Activated naive CD4-positive, alpha-beta T cell (primary cell): ENCODE measurements at places on chromosomes 12 and 14.

DNA sequence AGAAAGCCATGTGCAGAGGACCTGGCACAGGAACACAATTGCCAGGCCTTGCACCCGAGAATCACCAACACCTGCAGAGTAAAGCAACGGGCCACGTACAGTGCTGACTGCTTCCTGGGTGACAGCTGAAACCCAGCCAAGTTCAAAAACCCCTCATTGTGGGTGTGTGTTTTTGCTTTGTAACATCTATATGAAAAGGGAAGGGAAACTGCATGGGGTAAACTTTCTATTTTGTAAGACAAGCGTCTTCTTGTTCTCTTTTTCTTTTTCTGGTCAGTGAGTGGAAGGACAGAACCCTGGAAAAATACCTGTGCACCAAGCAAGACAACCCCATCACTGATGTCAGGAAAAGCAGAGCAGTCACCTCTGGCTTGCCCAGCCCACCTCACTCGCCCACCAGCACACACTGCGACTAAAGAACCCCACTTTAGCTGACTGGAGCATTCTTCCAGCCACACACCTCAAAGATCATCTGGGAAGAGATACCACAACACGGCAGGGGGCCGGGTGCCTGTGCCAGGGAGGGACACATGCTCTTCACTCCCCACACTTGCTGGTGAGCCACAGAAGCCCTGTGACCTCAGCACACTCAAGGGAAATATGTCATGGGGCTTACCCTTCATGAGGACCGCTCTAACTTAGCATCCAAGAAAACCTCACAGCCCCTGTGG, 172.3 kb downstream of the NDUFA12 start:
- DNase-seq, result no peak

GRCh38 chr14:32601906-32602305, 272.8 kb downstream of the AKAP6 start:
- DNase-seq, result no peak

DNA sequence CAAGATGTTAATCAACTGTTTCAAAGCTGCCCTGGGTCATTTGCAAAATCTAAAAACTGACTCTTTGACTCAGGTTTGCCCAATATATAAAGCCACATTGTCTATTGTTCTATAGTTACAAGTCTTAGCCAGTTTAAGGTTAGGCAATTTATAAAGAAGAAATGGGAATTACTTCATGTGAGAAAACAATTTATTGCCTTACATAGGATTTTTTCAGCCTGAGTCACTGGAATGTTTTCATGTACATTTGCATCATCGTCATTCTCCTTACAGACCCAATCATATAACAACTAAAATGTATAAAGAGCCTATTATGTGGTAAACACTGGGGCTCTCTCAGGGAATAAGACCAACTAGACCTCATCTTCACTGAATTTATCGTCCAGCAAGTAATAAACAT, 100.3 kb upstream of the PLEKHG7 start:
- DNase-seq, result no peak

DNA sequence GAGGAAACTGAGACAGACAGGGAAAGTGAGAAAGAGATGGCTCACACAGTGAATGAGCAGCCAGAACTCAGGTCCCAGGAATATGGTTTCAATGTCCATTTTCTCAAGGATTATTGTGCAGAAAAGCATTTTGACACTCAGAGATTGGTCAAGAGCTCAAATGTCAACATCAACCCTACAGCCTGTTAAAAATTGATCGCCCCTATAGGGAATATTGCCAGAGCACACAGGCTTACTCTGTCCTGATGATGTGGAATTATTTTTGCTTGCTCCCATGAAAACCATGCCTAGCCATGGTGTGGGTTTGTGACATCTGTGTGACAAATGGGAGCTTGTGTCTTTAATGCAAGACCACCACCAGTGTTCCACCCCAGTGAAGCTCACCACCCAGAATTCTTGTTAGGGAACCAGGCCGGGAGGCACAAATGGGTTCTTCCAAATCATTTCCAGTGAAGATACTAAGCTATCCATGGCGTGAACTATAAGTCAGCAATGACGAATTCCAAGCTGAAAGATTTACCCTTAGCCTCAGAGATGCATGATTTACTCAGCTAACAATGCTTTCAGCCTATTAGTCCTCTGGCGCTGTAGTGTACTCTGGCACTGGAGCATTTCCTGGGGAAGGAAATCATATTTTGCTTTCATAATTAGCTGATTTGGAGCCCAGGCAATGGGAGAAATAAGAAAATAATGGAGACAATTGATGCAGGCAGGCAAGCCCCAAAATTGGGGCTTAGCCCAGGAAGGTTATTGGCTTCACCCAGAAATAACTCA, 1188.2 kb upstream of the TMEM132C start:
- no peak for DNase-seq

- no peak for DNase-seq
These were observed 29.3 kb downstream of the CD9 start for GRCh38 chr12:6229224-6230218.

GRCh38 chr14:62006116-62006731, 244.0 kb downstream of the SNAPC1 start:
- no peak for DNase-seq

DNA sequence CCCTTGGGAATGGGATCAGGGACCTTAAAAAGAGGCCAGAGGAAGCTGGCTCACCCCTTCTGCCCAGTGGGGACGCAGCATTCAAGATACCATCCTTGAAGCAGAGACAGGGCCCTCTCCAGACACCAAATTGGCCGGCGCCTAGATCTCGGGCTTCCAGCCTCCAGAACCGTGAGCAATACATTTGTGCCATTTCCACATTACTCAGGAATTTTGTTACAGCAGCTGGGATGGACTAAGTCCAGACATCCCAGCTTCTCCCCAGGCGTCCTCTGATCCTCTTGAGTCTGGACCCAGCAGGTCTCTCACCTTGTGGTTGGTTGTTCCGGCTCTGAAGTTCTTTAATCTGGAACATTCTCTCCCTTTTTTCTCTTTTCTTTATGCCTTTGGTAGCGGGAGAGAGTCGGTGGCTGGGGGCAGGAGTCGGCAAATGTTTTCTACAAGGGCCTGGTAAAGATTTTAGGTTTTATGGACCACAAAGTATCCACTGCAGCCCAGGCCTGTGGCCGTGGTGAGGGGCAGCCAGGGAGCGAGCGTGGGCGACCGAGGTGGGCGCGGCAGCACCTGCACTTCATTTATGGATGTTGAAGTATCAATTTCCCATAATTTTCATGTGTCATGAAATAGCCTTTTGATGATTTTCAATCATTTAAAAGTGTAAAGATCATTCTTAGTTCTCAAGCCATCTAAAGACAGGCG, 4.8 kb downstream of the CEP170B start:
- no peak for DNase-seq

DNA sequence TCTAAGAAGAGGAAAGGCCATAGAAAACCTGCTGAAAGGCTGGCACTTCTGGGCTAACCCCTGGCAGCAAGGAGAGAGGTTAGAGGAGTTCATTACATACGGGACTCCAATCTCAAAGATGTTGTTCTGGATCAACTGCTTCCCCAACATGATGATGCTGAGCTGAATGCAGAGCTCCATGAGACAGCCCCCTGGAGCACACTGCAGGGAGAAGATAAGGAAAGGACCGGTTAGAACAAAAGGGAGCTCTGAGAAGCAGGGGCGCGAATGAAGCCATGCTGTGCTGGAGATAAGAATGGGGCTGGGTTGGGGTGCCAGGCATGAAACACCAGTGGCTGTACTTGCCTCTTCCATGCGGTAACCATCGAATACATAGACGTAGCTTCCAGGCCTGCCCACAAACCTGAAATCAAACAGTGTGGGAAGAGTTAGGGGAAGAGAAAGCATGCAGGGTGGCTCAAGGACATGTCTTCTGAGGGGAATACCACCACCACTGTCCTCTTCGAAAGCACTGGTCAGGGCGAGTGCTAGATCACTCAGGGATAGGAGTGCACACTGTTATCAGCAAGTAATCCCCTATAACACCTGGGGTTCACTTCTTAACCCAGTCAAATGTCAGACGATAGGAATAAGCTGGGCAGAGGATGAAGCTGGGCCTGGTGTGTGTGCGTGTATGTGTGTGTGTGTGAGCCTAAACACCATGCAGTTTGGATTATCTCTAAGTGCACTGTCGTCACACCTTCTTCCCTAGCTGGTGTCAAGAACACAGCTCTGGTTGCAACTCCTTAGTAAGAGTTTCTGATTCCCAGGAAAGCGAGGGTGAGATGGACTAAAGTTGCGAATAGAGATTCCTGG, 180.9 kb downstream of the NTF3 start:
- no peak for DNase-seq
